GM13977 (cell line): ENCODE measurements at places on chromosomes 3 and 15.

DNA sequence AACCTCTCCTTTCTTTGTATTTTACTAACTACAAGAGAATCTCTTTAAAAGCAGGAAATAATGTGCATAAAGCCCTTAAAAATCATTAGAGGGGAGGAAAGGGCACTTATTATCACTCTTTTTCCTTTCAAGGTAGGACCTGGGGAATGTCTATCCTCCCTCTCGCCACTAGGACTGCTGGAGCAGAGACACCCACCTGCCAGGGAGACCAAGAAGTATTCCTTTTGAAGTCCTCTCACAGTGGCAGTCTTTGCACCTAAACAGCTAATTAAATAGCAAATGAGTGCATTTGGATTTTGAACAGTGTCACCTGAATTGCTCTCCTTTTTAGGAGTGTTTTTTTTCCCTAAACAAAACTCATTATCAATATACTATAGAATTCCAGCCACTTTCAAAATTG, 874.1 kb downstream of the ZPLD1 start:
- no peak for DNase-seq

DNA sequence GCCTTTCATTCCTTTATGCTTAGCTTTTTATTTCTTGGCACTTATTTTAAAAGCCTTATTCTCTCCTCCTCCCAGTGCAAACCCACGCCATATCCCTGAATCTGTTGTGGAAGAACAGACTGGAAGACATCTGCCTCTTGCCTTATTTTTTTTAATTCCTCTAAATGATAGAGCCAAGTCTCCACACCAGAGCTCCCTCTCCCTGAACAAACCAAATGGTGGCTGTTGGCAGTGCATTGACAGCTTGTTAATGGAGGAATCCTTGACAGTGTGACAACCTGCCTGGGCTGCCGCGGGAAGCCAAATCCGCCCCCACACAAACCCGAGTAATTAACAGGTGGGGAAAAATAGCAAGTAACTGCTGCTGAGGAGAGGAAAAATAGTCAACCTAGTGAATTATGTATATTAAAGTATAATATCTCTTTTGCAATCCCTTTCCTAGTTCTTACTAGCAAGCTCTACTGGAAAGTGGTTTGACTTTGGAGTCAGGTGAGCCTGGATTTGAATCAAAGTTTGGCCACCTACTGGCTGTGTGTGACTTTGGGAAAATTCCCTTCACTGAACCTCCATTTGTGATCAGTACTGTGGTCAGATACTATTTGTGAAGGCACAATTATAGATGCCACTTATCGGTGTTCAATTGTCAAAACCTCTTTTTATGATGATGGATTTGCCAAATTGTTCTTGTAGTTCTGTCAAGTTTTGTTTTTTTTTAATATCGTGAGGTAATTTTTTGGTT, 589.6 kb downstream of the PDCD6IP start:
- DNase-seq = no peak

DNA sequence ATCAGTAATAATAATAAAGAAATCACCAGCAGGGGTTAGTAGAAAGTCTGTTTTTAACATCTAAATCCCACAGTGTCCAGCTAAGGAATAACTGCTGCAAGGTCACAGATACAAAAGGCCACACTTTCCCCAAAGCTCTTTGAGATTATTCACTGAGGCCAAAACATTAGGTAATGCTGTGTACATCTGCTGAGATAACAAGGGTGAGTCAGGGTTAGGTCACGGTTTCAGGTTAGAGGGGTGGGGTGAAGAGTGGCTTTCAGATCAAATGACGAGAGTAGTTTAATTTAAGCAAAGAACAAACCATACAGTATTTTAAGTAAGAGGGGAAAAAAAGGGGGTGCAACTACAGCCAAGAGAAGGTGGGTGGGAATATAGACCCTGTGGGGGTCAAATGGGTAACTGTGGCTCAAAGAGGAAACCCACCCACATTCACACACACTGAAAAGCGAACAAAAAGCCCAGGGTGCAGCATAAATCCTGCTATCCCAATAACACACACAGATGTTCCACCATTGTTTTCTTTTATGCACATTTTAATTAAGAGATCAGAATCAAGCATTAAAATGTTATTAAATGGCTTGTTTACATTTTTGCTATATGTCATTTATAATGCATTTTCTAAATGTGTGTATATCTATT, 412.9 kb downstream of the TIGIT start:
- DNase-seq = peak; percentile 36

GRCh38 chr15:94893091-94893490, 661.7 kb downstream of the MCTP2 start:
- DNase-seq = no peak

- no peak for DNase-seq
These were observed 24.7 kb upstream of the DYNC1LI1 start for GRCh38 chr3:32595323-32595722.

- DNase-seq = no peak
These were observed 67.4 kb upstream of the ZNF148 start for GRCh38 chr3:125442506-125442905.

GRCh38 chr3:155727836-155728235, 17.0 kb downstream of the PLCH1 start:
- no peak for DNase-seq

DNA sequence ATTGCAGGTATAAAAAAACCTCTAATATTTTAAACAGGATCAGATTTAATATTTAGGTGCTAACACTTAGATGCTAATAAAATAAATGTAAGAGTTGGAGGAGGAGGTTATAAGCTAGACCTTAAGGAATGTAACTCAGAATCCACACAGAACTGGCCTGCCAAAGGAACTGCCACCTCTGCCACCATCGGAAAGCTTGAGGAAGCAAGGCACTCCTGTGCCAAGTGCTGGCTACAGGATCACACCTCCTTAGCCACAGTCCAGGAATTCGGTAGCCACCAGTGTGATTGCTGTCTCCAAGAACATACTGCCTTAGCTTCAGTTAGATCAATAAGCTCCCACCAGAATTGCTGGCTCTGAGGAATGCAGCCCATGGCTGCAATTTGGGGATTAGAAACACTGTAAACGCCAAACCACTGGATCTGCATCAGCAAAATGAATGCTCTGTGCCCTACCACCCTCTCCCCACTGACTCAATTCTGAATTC, 58.0 kb downstream of the FRMD5 start:
- no peak for DNase-seq

GRCh38 chr3:78736863-78737262, 1030.9 kb downstream of the ROBO1 start:
- peak; percentile 5 for DNase-seq

DNA sequence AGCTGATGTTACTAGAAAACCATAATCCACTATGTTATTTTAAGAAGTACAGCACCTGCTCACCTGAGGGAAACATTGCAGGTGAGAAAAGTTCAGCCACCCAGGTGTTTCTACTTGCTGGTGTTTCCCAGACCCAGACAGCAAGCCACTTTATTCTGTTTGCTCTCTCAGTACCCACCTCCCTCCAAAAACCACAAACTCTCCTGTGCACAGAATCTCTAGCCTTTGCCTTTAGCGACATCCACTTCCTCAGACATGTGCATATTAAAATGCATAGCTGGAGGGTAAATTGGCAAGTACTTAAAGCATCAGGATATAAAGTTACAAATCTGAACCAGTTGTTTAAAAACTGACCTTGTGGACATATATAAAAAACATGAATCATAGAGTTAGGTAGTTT, 36.7 kb downstream of the VGLL3 start:
- DNase-seq = no peak
